ENCODE measurements at places on chromosomes 13 and 19.
A peak's percentile ranks its signal among the peaks of the same experiment; 100 is the strongest.

GRCh38 chr13:30846311-30846710, 59.8 kb upstream of the MEDAG start:
- DNase-seq: no peak

DNA sequence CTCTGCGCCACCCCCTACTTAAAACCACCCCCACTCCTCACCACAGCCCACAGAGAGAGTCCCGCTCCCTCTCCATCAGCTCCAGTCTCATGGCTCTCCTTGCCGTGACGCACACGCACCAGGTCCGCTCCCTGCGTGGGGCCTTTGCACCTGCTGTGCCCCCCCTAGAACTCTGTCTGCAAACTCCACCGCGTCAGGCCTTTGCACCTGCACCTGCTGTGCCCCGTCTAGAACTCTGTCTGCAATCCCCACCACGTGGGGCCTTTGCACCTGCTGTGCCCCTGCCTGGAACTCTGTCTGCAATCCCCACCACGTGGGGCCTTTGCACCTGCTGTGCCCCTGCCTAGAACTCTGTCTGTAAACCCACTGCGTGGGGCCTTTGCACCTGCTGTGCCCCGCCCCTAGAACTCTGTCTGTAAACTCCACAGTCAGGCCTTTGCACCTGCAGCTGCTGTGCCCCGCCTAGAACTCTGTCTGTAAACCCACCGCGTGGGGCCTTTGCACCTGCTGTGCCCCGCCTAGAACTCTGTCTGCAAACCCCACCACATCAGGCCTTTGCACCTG, 4.2 kb downstream of the SHC2 start:
- DNase-seq: no peak

- no peak for DNase-seq
These were observed 73.2 kb upstream of the MLNR start for GRCh38 chr13:49146950-49147355.

- no peak for DNase-seq
These were observed 21.2 kb downstream of the LNX2 start for GRCh38 chr13:27599096-27599495.

- no peak for DNase-seq
These were observed 41.6 kb downstream of the COL4A1 start for GRCh38 chr13:110265341-110265681.

DNA sequence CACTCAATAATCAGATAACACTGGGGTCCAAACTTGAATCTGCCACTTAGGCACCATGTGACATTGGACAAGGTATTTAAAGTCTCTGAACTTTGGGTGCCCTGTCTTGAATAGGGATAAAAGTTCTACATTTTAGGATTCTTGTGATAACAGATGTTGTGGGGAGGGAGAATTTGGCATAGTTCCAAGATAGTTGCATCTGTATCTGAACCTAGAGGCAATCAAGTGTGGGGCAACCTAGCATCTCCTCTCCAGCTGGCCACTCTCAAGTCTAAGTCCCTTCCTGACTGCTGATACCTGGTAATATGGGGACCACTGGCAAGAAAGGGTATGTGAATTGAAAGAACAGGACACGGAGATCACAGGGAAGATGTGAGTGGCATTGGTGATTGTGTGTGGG, 256.1 kb downstream of the FOXO1 start:
- no peak for DNase-seq

GRCh38 chr13:28657784-28658538, 969 bp upstream of the POMP start:
- DNase-seq: no peak

DNA sequence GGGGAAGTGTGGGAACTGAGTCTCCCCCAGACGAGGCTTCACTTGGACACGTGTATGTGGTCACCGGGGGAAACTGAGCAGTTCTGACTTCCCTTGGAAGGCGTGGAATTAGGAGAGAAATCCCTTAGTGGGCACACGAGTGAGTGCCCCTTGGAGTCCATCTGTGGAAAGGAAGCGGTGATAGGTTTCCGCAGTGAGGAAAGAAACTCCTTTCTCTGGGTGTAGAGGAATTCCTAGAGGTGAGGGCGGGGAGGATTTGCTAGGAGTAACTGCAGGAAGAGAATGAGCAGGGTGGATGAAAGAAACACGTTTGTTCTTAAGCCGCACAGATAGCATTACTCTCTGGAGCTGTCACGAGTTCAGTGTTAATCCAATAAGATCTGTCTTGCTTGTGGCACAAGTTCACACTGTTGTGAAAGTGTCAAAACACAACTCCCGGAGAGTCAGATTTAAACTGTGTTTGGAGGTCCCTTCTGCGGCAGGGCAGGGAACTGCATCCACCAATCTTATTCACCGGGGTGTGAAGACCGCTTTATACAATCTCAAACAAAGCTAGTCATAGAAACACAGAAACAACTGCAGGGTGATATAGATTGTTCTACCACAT, 1.2 kb downstream of the KL start:
- DNase-seq: peak; percentile 58

DNA sequence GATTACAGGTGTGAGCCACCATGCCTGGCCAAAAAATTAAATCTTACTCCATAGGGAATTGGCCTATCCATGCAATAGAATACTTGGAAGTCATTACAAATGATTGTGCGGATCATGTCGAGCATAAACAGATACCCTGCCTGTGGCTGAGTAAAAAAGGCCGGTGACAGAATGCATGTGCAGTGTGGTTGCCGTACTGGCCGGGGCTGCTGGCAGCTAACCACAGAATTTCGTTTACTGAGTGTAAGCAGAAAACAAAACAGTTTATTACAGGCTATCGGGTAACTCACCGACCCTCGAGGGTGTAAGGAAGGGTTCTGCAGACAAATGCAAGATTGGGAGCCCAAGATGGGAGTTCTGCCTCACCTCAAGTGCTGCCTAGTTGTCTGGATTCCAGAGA, 127.7 kb downstream of the ZIC5 start:
- DNase-seq: no peak

DNA sequence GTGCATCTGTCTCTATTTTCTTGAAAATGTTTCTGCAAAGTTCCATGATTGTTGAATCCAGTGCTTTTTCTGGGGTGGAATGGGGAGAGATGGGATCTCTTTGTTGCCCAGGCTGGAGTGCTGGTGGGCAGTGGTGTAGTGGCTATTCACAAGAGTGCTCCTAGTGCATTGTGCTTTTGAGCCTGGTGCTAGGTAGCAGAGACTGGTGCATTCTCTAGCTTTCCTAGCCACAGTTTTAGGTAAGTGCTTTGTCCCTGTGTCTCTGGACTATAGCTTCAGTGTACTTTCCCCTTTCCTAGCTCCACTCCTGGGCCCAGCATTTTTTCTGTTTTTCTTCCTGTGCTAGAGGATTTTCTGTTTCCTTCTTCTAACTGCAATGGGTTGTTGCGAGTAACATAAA, 825.6 kb downstream of the SLITRK6 start:
- no peak for DNase-seq

- no peak for DNase-seq
These were observed 3.0 kb upstream of the DIRAS1 start for GRCh38 chr19:2724148-2724557.

- no peak for DNase-seq
These were observed 35.0 kb upstream of the MATK start for GRCh38 chr19:3821156-3821555.

DNA sequence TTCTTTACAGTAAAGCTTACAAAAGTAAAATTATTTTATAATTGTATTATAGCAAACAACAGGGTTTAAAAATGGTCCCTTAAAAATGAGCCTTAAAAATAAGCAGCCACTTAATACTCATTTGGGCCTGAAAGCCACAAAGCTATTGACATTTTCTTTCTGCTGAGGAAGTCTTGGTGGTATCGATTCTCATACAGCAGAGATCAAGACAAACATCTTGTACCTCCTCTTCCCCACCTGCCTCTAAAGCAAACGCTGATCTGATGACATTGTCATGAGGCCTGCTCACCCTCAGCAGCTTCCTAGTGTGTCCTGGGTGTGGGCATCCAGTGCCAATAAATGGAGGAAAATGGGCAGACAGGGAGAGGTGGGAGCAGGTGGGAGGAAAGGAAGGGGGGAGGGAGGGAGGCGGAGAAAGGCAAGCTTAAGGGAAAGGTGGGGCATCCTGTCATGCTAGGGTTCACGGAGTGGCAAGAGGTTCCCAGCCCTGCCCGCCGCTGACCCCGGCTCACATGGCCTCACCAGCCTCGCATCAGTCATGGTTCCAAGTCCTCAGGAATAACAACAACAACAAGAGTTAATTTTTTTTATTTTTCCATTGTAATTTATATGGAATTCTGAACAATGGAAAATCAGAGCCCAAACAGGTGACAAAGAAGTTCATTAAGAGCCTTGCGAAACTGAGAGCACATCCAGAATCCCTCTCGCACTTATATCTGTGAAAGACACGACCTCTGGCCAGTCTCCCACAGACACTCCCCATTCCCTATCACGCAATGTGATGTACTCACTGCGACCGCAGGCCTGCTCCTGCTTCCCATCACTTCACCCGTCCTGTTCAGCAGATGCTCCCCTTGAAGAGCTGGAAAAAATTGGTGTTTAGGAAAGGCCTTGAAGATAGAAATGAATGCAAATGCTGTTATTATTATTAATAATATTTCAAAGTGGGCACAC, 15.1 kb upstream of the ATP11A start:
- no peak for DNase-seq

GRCh38 chr13:36086117-36086516, 45.1 kb downstream of the DCLK1 start:
- DNase-seq: no peak

GRCh38 chr13:98828614-98829013, 76.1 kb upstream of the SLC15A1 start:
- DNase-seq: no peak

GRCh38 chr19:55720214-55720746, 17.9 kb downstream of the NLRP9 start:
- DNase-seq: no peak

GRCh38 chr13:27967203-27967735, 1.8 kb downstream of the CDX2 start:
- DNase-seq: no peak

DNA sequence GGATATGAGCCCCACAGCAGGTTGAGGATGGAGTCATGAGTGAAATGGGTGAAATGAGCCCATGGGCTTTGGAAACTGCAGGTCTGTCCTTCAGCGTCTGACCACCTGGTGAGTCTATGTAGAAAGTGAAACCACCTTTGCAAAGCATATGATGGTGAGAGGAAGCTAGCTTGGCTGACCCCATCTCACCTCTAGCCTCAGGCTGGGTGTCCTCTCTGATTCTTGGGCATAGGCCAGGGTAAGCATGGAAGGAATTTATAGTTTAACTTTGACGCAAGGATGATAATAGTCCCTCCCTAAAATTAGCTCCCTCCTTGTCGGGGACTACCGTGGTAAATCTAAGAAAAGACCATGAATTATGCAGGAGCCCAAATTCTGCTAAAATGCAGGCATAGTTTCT, 16.8 kb upstream of the PSG9 start:
- DNase-seq: no peak

- DNase-seq: no peak
These were observed 8.0 kb downstream of the SGTA start for GRCh38 chr19:2774953-2775555.

DNA sequence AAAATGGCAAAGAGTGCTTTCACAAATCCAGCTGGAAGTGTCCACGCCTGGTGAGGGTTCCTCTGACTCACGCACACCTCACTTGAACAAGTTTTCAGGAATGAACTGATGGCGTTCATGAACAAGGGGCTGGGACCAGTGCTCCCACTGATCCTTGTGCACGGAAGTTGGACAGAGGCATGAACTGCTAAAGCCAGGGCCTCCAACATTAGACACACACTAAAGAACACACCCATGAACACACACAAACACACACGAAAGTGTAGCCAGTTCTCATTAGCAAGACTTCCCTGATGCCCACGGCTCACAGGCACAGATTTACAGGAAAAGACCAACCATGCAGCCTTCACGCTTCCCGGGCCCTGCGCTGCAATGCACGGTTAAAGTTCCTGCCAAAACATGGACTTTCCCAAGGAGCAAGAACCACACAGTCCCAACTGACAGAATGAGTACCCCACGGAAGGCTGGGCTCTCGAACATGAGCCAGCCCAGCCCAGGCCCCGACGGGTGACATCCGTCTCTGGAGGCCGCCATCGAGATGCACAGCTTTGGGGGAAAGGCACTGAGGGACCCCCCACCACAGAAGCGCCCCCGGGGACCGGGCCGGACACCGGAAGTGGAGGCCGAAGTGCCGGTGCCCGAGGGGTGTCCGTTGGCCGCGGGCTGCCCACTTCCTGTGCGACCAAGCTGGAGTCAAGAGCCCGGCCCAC, 808 bp downstream of the DNMT1 start:
- DNase-seq: no peak

- no peak for DNase-seq
These were observed 968 bp downstream of the UBE2M start for GRCh38 chr19:58557221-58558065.

GRCh38 chr13:48600374-48601364, 53.1 kb upstream of the CYSLTR2 start:
- no peak for DNase-seq

DNA sequence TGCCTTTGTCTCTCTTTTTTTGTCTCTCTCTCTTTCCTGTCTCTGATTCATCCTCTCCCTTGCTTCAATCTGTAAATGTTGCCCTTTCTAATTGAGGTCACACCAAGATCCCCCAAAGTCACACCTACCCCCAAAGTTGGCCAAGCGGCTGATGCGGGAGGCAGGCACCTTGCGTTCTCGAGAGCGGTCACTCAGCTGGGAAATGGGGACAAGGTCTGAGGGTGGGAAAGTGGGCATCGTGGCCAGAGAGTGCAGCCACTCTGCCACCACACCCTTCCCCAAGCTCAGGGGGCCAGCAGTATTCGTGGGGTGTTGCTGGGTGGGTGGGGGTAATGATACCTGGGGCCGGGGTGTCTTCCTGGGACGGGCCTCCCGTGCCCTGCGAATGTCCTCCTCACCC, 2.7 kb downstream of the COQ8B start:
- DNase-seq: no peak

GRCh38 chr13:64884976-64885375, 2345.2 kb downstream of the PCDH9 start:
- DNase-seq: no peak

Measured in femur (tissue), 1 donor.